ENCODE measurements at places on chromosomes 1 and 21. TPM values are rescaled to one million over a fixed set of nuclear protein-coding genes. Genes with fewer than 3 reads are reported as not detected.

Gene SEC22B
- total RNA-seq, result 39.7 TPM

Gene OR2T11
- total RNA-seq, result not detected

Gene TMEM69
- total RNA-seq, result 8.8 TPM

- DNase-seq, result no peak
Measured at GRCh38 chr1:242023805-242024204, 24.9 kb upstream of the MAP1LC3C start.

DNA sequence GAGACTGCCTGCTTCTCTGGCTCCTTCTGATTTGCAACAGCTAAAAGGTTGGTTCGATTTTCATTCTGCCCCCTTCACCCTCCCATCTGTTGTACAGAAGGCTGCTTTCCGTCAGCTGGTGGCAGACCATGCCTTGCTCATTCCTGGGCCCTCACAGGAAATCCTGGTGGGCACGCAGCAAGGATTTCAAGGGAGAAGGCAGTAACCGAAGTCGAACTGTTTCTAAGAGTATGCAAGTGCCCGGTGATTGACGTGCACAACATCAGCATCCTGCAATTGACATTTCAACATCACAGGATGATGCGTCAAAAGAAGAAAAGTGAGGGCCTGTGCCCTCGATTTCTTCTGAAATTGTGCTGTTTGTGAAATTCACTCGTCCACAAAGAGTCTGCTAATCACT, 83.8 kb downstream of the PLPP3 start:
- no peak for DNase-seq

Data from natural killer cell (primary cell).